Effector memory CD8-positive, alpha-beta T cell (primary cell): ENCODE measurements at places on chromosomes 12 and 14.

DNA sequence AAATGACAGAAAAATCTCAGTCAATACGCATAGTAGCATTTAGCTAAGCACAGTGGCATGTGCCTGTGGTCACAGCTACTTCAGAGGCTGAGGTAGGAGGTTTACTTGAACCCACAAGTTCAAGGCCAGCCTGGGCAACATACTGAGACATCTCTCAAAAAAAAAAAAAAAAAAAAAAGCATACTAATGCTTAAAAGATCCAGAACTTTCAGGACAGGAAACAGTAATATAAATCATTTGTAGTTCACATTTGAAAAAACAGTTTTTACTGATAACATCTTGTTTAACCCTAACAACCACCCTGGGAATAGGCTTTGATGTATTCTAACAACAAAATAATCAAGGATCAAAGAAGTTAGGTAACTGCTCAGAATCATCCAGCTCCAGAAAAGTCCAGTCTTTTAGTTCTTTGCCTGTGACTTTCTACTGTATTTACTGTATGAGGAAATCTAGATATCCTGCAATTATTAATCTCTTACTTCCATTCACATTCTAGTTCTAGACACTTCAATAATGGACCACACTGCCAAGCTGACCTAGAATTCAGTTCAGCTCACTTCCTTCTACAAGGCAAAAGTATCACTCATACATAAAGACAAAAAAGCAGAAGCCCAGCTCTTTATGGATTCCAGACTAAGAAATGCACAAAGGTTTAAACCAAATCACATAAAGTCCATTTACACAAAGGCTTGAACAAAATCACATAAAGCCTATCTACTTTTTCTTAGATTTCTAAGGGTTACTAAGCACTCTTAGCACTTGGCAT is 28.5 kb downstream of the PAWR start:
- no peaks in the 10 kb centered on the region for H3K27me3 ChIP-seq
- no peak overlapping the region for H3K4me3 ChIP-seq
- no peak for DNase-seq
- H3K36me3 ChIP-seq: no peaks in the 10 kb centered on the region
- no peak overlapping the region for H3K27ac ChIP-seq

DNA sequence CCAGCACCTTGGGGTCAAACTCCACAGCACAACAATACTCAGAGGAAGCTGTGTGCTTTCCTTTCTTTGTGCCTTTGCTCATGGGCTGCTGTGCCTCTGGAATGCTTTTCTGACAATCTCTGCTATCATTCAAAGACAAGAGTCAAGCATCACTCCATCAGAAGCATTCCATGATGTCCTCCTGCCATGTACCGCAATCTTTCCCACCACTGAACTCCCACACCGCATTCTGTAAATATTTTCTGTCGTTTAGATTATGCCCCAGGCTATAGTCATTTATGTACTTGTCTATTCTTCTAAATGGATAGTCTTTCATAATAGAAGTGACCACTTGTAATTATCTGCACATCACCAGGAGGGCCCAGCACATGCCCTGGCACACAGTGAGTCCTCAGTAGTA is 327.8 kb downstream of the PDZRN4 start:
- no peaks in the 10 kb centered on the region for H3K4me1 ChIP-seq
- DNase-seq: no peak
- H3K36me3 ChIP-seq: no peaks in the 10 kb centered on the region
- H3K27me3 ChIP-seq: no peaks in the 10 kb centered on the region

DNA sequence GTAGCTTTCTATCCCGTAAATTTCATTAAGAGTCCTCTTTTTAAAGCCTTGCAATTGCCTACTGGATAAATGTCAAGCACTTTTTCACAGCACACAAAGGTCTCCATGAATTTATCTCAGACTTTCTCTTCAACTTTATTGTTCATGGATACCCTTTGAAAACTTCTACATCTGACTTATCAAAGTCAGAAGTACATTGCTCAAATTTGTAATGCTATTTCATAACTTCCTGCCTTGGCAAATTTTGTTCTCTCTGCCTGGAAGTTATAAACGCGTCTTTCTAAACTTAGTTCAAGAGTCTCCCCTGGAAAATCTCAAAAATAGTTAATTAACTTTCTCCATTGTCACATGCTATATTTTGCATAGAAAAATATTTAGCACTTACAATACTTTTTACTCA is 55.9 kb upstream of the RERGL start:
- no peak overlapping the region for H3K27ac ChIP-seq
- no peaks in the 10 kb centered on the region for H3K4me1 ChIP-seq
- no peaks in the 10 kb centered on the region for H3K36me3 ChIP-seq
- no peaks in the 10 kb centered on the region for H3K27me3 ChIP-seq
- no peak overlapping the region for H3K4me3 ChIP-seq

DNA sequence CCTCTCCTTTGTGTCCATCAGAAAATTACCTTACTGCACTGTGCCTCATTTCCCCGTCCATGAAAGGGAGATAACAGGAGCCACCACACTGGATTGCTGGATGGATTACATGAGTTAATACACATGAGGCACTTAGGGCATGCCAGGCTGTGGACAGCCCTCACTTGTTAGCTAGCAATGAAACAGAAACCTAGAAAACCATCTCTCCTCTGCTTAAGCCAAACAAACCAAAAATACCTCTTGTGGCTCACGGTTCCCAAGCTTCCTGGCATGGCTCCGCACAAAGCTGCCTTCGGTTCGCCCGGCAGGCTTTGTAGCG is 660 bp upstream of the HCFC2 start:
- peaks cover 17% of the 10 kb centered on the region for H3K4me1 ChIP-seq
- peaks cover 17% of the 10 kb centered on the region for H3K27me3 ChIP-seq
- peaks cover 11% of the 10 kb centered on the region for H3K36me3 ChIP-seq
- H3K4me3 ChIP-seq: peak overlapping the region; percentile 95

GRCh38 chr12:28456934-28457710 is 266.9 kb downstream of the CCDC91 start:
- no peak for DNase-seq
- H3K27me3 ChIP-seq: no peaks in the 10 kb centered on the region
- peaks cover 18% of the 10 kb centered on the region for H3K36me3 ChIP-seq
- no peaks in the 10 kb centered on the region for H3K4me1 ChIP-seq
- no peak overlapping the region for H3K27ac ChIP-seq

- DNase-seq: no peak
- H3K4me1 ChIP-seq: no peaks in the 10 kb centered on the region
- peaks cover 35% of the 10 kb centered on the region for H3K27me3 ChIP-seq
- H3K36me3 ChIP-seq: peaks cover 3% of the 10 kb centered on the region
Measured at GRCh38 chr12:3576891-3577290, 85.9 kb downstream of the PRMT8 start.

- no peak overlapping the region for H3K4me3 ChIP-seq
- no peaks in the 10 kb centered on the region for H3K4me1 ChIP-seq
- H3K27me3 ChIP-seq: peaks cover 33% of the 10 kb centered on the region
- DNase-seq: no peak
Measured at GRCh38 chr12:115867854-115868253, 409.6 kb downstream of the MED13L start.

- H3K4me1 ChIP-seq: peaks cover 71% of the 10 kb centered on the region
- peaks cover 84% of the 10 kb centered on the region for H3K36me3 ChIP-seq
Measured at GRCh38 chr14:91354221-91354916, 63.3 kb downstream of the CCDC88C start.

DNA sequence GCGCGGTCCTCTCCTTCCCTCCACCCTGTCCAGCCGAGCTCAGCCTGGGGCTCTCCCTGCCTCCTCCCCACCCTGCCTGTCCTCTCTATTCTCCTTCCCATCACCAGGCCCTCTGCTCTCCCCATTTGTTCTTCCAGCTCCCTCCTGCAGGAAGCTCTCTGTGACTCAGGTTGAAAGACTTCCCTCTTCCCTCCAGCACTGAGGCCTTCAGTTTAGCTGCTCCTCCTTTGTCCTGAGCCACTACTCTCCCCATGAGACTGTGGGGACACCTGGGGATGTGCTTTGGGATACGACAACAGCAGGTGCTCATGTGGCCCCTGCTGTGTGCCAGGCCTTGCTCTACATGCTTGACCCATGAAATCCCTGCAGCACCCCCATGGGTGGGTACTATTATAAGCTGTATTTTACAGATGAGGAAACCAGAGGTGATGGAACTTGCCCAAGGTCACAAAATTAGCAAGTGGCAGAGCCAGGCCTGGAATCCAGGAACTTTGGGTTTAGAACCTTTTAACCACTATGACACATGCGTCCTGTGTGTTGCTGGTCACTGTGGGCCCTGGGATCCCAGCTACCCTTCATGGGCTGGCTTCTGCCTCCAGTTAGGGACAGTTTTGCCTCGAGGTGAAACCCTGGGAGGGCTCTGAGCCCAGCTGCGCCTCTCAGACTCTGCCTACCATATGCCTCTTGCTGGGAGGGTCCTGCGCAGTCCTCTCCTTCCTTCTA is 5.5 kb downstream of the KRT80 start:
- no peak for DNase-seq
- H3K4me3 ChIP-seq: no peak overlapping the region
- H3K4me1 ChIP-seq: peaks cover 6% of the 10 kb centered on the region
- H3K36me3 ChIP-seq: no peaks in the 10 kb centered on the region
- H3K27ac ChIP-seq: no peak overlapping the region

GRCh38 chr12:69354556-69355187 is 4.9 kb upstream of the YEATS4 start:
- no peak for DNase-seq
- H3K27me3 ChIP-seq: peaks cover 12% of the 10 kb centered on the region
- no peak overlapping the region for H3K4me3 ChIP-seq
- H3K36me3 ChIP-seq: peaks cover 4% of the 10 kb centered on the region

DNA sequence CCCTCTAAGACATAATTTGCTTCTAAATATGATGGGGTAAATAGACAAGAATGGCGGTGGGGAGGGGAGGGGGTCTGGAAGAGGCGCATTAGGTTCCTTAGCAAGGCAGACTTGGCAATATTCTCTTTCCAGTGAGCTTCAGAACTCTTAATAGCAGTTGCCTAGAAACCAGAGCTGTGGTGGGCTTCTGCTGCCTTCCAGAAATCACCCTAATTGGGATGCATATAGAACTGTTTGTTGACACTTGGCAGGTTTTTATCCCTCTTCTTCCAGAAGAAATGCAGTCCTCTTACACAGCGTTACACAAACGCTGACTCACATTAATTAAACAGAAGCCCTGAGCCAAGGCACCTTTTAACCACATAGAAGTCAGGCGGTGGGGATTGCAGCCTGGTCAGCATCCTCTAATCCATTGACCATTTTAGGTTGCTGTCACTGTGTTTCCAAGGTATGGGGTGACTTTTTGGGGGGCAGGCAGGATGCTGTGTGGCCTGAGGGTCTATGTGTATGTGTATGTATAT is 114.1 kb downstream of the CCDC60 start:
- H3K4me1 ChIP-seq: no peaks in the 10 kb centered on the region
- H3K27ac ChIP-seq: no peak overlapping the region
- no peak overlapping the region for H3K4me3 ChIP-seq
- peaks cover 21% of the 10 kb centered on the region for H3K27me3 ChIP-seq
- no peak for DNase-seq

DNA sequence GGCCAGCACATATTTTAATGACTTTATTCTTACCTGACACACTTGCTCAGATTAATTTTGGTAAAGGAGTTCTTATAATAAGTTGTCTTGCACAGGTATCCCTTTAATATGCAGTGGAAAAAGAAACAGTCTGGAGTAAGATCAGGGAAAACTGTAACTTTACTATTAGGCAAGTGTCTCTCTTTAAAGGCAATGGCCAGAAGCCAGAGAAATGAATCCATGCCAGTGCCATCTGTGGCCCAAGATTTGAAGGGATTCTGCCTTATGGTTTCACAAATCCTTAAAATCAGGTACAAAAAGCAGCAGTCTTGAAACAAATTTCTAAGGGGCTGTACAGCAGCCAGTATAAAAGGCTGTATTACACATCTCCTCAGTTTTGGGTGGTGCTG is 22.4 kb downstream of the NFYB start:
- peaks cover 30% of the 10 kb centered on the region for H3K36me3 ChIP-seq
- H3K27ac ChIP-seq: peak overlapping the region; percentile 25
- no peaks in the 10 kb centered on the region for H3K27me3 ChIP-seq
- DNase-seq: no peak

- H3K27me3 ChIP-seq: peaks cover 66% of the 10 kb centered on the region
- no peak overlapping the region for H3K27ac ChIP-seq
- H3K4me3 ChIP-seq: no peak overlapping the region
- H3K4me1 ChIP-seq: no peaks in the 10 kb centered on the region
Measured at GRCh38 chr12:128978067-128978466, 124.8 kb downstream of the GLT1D1 start.

DNA sequence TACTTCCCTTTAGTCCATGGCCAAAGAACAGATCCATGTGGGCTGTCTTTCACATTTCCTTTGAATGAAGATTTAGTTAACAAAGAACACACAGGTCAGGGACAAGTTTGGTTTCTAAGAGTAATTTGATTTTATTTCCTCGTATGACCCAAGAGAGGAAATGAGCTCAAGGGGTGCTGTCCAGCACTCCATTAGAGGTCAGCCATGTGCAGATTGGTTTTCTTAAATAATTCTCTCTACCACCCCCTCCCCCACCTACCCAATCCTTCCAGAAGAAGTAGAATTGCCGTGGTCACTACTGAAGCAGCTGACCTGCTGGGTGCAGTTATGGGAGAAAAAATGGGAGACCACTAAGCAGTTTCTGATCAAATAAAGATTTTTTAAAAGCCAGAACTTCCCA is 13.9 kb upstream of the OAS1 start:
- no peak overlapping the region for H3K27ac ChIP-seq
- no peak overlapping the region for H3K4me3 ChIP-seq
- H3K27me3 ChIP-seq: peaks cover 30% of the 10 kb centered on the region
- no peak for DNase-seq
- H3K36me3 ChIP-seq: no peaks in the 10 kb centered on the region
- H3K4me1 ChIP-seq: no peaks in the 10 kb centered on the region

DNA sequence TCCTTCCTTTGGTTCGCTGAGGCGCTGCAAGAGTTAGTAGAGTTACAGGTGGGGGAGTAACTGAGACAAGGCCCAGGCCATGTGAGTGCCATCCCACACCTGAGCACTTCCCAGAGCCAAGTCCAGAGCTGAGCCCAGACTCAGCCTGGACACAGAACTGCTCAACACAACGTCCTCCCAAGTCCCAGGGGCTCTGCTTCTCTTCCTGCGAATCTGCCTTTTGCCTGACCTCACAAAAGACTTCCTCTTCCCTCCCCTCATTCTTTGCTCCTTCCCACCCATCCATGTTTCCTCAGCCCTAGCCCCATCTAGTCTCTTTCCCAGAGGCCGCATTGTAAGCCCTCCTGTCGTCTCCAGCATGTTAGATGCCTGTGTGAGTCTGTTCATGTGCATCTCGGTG is 16.6 kb upstream of the MCRS1 start:
- peaks cover 4% of the 10 kb centered on the region for H3K4me1 ChIP-seq
- no peak overlapping the region for H3K27ac ChIP-seq
- peaks cover 2% of the 10 kb centered on the region for H3K36me3 ChIP-seq
- no peaks in the 10 kb centered on the region for H3K27me3 ChIP-seq
- no peak overlapping the region for H3K4me3 ChIP-seq
- no peak for DNase-seq

- no peaks in the 10 kb centered on the region for H3K27me3 ChIP-seq
- H3K4me1 ChIP-seq: no peaks in the 10 kb centered on the region
- DNase-seq: no peak
- no peak overlapping the region for H3K27ac ChIP-seq
Measured at GRCh38 chr14:90780519-90780918, 35.7 kb downstream of the TTC7B start.

GRCh38 chr12:27194644-27195043 is 49.4 kb upstream of the STK38L start:
- no peak for DNase-seq
- H3K27me3 ChIP-seq: no peaks in the 10 kb centered on the region
- no peaks in the 10 kb centered on the region for H3K36me3 ChIP-seq

GRCh38 chr12:26212396-26212795 is 17.0 kb downstream of the SSPN start:
- no peaks in the 10 kb centered on the region for H3K4me1 ChIP-seq
- H3K27ac ChIP-seq: no peak overlapping the region
- no peak overlapping the region for H3K4me3 ChIP-seq
